ENCODE measurements at places on chromosomes 2 and 18. TPM values are rescaled to one million over a fixed set of nuclear protein-coding genes. Genes with fewer than 3 reads are reported as not detected.

GRCh38 chr2:240139666-240140393 is 628 bp downstream of the OTOS start:
- DNase-seq = no peak

The CYP26B1 gene
- total RNA-seq = 1.2 TPM

The ZDBF2 gene
- total RNA-seq = 14.0 TPM

- no peak for DNase-seq
Observed at GRCh38 chr2:101985101-101985792, 6.5 kb upstream of the IL1R2 start.

The GALNT3 gene
- 2.5 TPM for total RNA-seq

DNA sequence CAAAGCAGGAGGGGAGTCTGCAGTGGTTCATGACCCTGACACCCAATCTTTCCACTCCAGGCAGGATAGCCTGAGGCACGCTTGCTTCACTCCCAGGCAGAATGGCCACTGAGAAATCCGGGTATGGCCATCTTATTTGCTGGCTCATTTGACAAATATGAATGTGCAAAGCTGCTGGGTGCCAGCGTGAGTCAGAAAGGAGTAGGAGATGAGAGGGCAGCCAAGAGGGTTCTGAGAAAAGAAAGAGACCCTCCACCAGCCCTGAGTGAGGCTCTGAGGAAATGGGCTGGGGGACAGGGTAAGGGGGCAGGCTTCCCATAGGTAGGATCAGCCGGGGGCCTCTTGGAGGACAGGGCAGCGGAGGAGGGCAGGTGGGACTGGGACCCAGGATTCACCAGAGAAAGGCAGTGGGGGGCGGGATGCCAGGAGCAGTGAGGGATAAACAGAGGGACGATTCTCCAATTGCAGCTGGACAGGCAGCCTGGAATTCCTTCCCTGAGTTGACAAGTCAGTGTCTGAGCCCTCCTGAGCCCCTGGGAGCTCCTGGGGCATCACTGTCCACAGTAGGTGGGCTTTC is 15.2 kb downstream of the RAMP1 start:
- DNase-seq = no peak

DNA sequence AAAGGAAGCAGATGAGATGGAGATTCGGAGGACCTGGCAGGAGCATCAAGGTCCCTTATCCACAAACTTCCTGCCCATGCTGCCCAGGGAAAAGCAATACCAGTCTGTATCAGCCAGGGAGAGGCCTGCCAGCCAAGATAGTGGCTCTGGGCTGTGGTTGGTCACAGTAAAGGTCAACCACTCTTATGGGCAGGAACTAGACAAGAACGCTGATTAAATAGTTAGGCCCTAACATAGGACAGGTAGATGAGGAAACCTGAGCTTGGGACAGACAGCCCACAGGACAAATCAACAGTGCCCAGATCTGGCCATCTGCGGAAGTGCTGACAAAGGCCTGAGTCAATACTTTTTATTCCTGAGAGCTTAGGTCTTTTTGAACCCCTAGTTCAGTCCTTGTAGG is 10.7 kb downstream of the PSTPIP2 start:
- DNase-seq = no peak

The RNMT gene
- 14.1 TPM for total RNA-seq

The AGXT gene
- not detected for total RNA-seq

DNA sequence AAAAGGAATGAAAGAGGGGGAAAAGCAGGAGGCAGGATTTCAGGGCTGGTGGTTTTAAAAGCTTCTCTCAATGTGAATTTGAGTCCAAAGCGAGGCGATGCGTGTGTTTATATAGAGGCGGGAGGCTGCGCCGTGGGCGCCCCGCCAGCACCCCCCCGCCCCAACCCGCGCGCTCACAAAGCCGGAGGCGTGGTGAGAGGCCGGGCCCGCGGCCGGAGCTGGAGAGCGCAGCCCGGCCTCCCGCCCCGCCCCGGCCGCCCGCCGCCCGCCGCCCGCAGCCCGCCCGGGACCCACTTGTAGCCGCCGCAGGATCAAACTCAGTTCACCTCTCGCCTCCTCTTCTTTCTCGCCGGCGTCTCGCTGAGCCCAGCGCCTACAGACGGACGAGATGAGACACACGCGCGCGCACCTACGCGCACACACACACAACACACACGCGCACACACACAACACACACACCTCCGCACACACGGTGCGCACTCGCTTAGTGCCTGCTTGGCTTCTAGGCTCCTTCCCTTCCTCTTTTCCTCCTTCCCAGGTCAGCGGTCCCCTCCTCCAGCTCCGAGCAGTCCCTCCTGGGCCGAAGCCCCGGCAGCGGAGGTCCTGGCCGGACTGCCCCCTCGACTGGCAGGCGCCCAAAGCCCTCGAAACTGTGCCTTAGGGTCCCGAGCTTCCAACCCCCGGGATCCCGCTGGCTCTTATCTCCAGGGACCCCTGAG is 1.3 kb upstream of the CYP26B1 start:
- DNase-seq = peak; percentile 92

DNA sequence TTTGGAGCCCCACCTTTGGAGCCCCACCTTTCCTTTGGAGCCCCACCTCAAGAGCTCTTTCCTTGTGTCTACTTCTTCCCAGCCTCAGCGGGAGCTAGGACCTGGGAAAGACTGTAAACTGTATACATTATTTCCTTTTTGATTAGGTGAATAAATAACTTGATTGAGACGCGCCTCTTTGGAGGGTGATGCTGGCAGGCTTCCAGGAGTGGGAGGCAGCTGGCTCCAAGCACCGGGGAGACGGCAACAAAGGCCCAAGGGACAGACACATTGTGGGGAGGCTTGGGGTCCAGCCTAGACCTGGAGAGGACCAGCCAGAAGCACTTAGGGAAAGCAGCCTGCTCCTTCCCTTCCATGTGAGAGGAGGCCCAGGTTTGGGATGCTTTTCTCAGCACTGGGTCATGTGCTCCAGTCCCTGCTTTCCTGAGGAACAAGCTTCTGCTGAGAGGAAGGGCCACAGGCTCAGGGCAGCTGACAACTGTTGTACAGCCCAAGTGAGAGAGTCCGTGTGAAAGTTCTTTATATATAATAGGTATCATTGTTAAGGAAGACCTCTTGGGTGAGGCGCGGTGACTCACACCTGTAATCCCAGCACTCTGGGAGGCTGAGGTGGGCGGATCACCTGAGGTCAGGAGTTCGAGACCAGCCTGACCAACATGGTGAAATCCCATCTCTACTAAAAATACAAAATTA is 297.2 kb upstream of the SLC14A2 start:
- DNase-seq = no peak
